ENCODE measurements at places on chromosomes 16 and 17. TPM values are rescaled to one million over a fixed set of nuclear protein-coding genes. Genes with fewer than 3 reads are reported as not detected.

DNA sequence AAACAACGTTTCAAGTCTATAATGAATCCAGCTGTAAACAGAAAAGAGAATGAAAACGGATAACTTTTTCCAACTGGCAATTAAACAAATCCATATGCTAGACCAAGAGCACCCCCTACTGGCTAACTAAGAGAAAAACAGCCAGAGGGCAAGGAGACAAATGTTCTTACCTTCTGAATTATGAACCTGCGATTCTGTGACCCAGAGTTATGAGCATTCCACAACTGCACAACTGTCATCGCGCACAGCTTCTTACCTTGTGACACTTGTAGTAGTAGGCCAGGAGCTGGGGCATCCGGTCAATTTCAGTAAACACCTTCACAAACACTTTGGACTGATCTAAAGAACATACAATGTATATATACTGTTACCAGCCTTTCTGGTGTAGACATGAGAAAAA lies 18.6 kb downstream of the COG7 start:
- H3K4me3 ChIP-seq: no peak overlapping the region
- H3K4me1 ChIP-seq: no peaks in the 10 kb centered on the region
- H3K27ac ChIP-seq: no peak overlapping the region
- DNase-seq: no peak
- H3K27me3 ChIP-seq: no peaks in the 10 kb centered on the region
- H3K36me3 ChIP-seq: peaks cover 4% of the 10 kb centered on the region

DNA sequence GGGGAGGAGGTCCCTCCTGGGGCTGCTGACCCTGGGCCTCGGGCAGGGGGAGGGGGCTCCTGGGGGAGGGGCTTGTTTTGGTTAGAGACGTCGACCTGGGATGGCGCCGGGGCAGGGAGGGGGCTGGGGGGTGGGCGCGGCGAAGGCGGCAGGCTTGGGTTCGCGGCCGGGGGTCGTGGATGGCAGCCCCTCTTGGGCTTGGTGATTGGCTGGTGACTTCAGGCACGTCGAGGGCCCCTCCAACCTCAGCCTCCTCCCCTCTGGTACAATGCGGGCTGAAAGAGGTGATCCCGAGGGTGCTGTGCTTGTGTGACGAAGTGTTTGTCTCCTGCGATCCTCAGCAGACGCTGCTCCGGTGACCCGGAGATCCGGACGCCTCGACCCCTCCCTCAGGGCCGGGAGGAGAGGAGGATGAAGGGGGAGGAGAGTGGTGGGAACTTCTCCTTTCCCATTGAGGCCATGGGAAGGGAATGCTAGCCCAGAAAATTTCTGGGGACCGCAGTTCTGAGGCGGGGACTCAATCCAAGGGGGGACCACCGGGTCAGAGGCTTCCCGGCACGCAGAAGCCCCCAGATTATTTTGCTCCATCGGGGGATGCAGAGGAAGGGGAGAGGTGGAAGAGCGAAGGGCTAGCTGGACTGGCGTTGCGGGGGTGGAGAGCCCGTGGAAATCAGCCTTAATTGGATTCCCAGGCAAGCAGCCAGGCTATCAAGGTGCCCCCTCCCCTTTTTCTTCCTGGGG lies 43.9 kb downstream of the RAI1 start:
- H3K36me3 ChIP-seq: no peaks in the 10 kb centered on the region
- no peak for DNase-seq
- H3K27me3 ChIP-seq: no peaks in the 10 kb centered on the region
- no peak overlapping the region for H3K4me3 ChIP-seq
- H3K4me1 ChIP-seq: no peaks in the 10 kb centered on the region

- no peaks in the 10 kb centered on the region for H3K36me3 ChIP-seq
- DNase-seq: no peak
- no peaks in the 10 kb centered on the region for H3K4me1 ChIP-seq
- H3K27me3 ChIP-seq: peaks cover 7% of the 10 kb centered on the region
- H3K4me3 ChIP-seq: no peak overlapping the region
Measured at GRCh38 chr16:16940351-16940750, 530.4 kb downstream of the XYLT1 start.

Gene KIF2B
- not detected for polyA plus RNA-seq

DNA sequence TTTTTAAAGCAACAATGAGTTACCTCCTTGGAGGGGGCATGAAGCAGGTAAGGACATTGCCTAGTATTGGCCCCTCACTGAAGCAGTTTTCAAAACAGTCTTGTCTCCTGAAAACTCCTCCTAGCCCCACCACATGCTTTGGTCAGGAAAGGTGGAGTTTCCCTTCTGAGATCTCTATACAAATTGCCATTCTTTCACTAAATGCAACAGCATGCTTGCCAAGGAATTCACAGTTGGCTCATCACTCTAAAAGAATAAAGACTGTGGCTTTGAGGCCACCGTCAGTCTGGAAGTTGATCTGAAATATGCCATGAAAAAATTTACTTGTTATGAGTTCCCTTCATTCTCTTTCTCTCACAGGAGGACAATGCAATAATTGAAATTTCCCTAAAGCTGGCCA lies 4.2 kb downstream of the TTC19 start:
- no peaks in the 10 kb centered on the region for H3K27me3 ChIP-seq
- no peak overlapping the region for H3K4me3 ChIP-seq
- H3K27ac ChIP-seq: no peak overlapping the region
- peaks cover 63% of the 10 kb centered on the region for H3K36me3 ChIP-seq
- no peaks in the 10 kb centered on the region for H3K4me1 ChIP-seq

Gene TBX2
- 12.1 TPM for polyA plus RNA-seq

DNA sequence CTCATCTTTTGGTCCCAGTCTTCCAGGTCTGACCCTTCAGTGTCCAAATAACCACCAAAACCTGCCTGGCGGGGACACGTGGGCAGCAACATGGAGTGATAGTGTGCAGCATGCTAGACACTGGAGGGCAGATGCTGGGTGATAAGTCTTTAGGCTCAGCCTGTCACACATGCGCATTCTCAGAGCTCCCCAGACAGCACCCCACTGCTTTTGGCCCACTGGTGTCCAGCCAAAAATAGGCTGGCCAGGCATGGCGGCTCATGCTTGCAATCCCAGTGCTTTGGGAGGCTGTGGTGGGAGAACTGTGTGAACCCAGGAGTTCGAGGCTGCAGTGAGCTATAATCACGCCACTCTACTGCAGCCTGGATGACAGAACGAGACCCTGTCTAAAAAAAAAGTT lies 12.3 kb downstream of the GINS2 start:
- H3K4me1 ChIP-seq: peaks cover 24% of the 10 kb centered on the region
- DNase-seq: no peak
- no peak overlapping the region for H3K27ac ChIP-seq
- H3K36me3 ChIP-seq: no peaks in the 10 kb centered on the region
- H3K4me3 ChIP-seq: no peak overlapping the region

- H3K27ac ChIP-seq: no peak overlapping the region
- no peak for DNase-seq
- no peaks in the 10 kb centered on the region for H3K27me3 ChIP-seq
- no peak overlapping the region for H3K4me3 ChIP-seq
Measured at GRCh38 chr17:64447526-64447925, 1.4 kb upstream of the MILR1 start.

Gene PROCA1
- 3.1 TPM for polyA plus RNA-seq

- H3K27me3 ChIP-seq: no peaks in the 10 kb centered on the region
- no peak overlapping the region for H3K27ac ChIP-seq
- H3K4me3 ChIP-seq: no peak overlapping the region
- no peaks in the 10 kb centered on the region for H3K36me3 ChIP-seq
- no peaks in the 10 kb centered on the region for H3K4me1 ChIP-seq
- no peak for DNase-seq
Measured at GRCh38 chr16:28546626-28547025, 7.1 kb upstream of the SGF29 start.

Gene HIGD1B
- polyA plus RNA-seq: 1.4 TPM

- DNase-seq: no peak
- H3K4me3 ChIP-seq: no peak overlapping the region
- no peak overlapping the region for H3K27ac ChIP-seq
- H3K27me3 ChIP-seq: no peaks in the 10 kb centered on the region
- no peaks in the 10 kb centered on the region for H3K4me1 ChIP-seq
- no peaks in the 10 kb centered on the region for H3K36me3 ChIP-seq
Measured at GRCh38 chr17:47290870-47291241, 32.9 kb upstream of the EFCAB13 start.

DNA sequence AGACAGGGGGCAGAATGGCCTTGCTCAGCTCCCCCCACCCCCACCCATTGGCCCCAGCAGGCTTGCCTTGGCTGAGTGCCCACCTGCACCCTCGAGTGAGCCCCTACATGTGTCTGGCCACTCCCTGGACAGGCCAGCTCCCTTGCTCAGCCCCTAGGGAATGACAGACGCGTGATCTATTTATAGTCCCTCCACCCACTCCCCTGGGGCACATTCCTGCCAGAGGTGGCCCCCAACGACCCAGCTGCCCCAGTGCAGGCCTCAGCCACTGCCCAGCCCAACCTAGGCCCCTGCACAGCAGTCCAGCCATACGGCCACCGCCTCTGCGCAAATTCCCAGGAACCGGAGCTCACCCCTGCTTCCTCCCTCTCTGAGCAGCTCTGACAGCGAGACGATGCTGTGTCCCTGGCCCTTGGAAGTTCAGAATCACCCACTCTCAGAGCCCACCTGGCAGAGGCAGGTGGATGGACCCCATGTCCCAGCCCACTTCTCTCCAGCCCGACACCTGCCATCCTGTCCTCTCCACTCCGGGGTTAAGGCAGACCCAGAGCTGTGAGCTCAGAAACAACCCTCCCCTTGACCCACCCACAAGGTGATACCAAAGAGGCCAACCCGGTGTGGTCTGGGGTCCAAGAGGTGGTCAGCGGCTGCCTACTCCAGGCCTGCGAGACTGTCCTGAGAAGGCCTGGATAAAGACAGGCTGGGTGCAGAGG lies 11.5 kb upstream of the P2RX1 start:
- no peaks in the 10 kb centered on the region for H3K27me3 ChIP-seq
- H3K4me3 ChIP-seq: no peak overlapping the region
- DNase-seq: no peak
- no peaks in the 10 kb centered on the region for H3K4me1 ChIP-seq
- no peaks in the 10 kb centered on the region for H3K36me3 ChIP-seq
- no peak overlapping the region for H3K27ac ChIP-seq

GRCh38 chr17:17539591-17539990 lies 43.4 kb upstream of the RASD1 start:
- peaks cover 38% of the 10 kb centered on the region for H3K4me1 ChIP-seq
- no peaks in the 10 kb centered on the region for H3K36me3 ChIP-seq
- no peak overlapping the region for H3K4me3 ChIP-seq
- H3K27ac ChIP-seq: no peak overlapping the region

Gene ASPA
- polyA plus RNA-seq: 0.75 TPM

- no peak for DNase-seq
- no peaks in the 10 kb centered on the region for H3K27me3 ChIP-seq
- H3K4me3 ChIP-seq: no peak overlapping the region
- peaks cover 60% of the 10 kb centered on the region for H3K36me3 ChIP-seq
- H3K27ac ChIP-seq: no peak overlapping the region
Measured at GRCh38 chr16:4888428-4889135, 41.3 kb downstream of the UBN1 start.

DNA sequence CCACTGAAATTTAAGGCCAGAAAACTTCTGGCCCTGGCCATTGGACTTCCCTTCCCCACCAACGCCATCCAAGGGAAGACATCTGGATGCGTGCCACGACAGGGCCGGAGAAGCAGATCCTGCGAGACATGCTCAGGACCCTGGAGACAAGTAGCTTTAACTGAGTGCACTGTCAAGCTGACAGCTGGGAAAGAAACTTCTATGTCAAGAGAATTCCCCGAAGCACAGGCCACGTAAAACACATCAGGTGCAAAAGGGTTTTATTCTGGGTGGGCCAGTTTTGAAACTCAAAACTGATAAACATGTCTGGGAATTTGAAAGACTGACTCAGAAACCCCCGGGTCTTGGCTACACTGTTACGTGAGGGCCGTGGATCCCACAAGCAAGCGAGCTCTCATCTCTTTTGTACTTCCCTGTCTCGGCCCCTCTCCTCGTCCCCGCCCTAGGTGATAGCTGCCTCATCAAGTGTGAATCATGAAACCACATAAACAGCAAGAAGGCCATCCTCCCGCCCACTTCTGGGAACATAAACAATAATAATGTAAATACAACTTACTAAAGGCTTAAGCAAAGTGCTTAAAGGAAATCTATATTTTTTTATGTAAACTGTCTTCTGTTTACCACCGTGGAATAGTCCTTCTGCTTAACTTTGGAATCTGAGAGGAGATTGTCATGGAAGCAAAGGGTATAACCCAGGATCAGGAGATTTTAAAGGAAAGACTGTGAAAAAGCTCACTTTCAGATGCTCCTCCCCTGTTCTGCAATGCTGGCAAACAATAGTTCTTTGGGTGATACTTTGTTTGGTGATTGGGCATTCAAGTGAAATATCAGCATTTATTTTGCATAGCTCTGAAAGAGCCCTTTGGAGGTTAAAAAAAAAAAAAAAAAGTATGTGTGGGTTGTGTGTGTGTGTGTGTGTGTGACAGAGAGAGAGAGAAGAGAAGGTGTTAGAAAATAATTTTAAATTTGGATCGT lies 406.0 kb upstream of the MAF start:
- no peak overlapping the region for H3K4me3 ChIP-seq
- no peak for DNase-seq
- no peaks in the 10 kb centered on the region for H3K27me3 ChIP-seq

Gene MT1G
- polyA plus RNA-seq: 753 TPM

Gene SKAP1
- 3.2 TPM for polyA plus RNA-seq

DNA sequence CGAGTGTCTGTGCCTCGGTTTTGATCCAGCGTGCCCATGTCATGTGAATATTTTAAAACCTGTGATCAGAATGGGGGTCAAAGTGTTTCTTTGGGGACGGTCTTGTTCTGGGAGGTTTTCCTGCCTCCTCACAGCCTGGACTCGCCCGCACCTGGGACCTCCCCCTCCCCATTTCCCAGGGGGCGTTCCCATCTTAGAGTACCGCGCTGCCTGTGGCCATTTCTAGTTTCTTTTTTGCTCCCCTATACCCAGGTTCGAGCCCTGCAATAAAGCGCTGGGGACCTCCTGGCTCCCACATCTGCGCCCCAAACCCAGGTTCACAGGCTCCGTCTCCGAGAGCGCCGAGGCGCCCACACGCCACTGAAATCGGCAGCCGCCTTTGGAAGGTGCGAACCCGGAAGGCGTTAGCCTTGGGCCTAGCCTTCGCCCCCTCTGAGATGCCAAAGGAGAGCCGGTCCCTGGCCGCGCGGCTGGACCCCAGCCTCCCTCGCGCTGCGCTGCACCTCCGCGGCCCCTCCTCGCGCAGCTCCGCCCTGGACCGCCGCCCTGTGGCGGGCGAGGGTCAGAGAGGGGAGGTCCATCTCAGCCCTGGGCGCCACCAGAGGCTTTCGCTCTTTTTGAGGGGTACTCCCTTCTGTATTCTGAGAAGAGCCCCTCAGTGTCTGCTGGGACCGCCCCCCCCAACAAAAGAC lies 1.7 kb downstream of the KCNJ12 start:
- H3K27me3 ChIP-seq: no peaks in the 10 kb centered on the region
- DNase-seq: no peak
- no peaks in the 10 kb centered on the region for H3K4me1 ChIP-seq
- H3K36me3 ChIP-seq: no peaks in the 10 kb centered on the region

Gene NPIPA2
- polyA plus RNA-seq: 6.1 TPM

DNA sequence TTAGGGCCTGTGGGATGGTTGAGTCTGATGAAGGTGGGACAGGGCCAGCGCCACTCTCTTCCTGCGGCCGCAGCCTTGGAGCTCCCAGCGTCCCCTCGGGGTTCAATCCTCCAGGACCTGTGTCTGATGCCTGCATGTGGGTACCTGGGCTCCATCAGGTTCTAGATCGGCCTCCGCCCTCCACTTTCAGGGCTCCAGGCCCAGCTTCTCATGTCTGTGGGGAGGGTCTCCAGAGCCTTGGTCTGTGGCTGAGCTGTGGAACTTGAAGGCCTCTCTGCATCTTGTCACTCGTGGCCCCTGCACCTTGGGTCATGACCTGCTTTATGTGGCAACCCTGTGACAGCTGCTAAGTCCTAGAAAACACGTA lies 89.8 kb upstream of the ZNF750 start:
- H3K27me3 ChIP-seq: no peaks in the 10 kb centered on the region
- no peaks in the 10 kb centered on the region for H3K36me3 ChIP-seq
- no peaks in the 10 kb centered on the region for H3K4me1 ChIP-seq
- H3K4me3 ChIP-seq: no peak overlapping the region
- no peak overlapping the region for H3K27ac ChIP-seq

Gene BICDL2
- polyA plus RNA-seq: 325 TPM

Gene KRTAP4-2
- not detected for polyA plus RNA-seq
